Activated CD4-positive, CD25-positive, alpha-beta regulatory T cell treated with anti-CD3 and anti-CD28 coated beads, Interleukin-2, amount 50 U/mL, for 16 hours (primary cell): ENCODE measurements at places on chromosomes 2 and 18.

DNA sequence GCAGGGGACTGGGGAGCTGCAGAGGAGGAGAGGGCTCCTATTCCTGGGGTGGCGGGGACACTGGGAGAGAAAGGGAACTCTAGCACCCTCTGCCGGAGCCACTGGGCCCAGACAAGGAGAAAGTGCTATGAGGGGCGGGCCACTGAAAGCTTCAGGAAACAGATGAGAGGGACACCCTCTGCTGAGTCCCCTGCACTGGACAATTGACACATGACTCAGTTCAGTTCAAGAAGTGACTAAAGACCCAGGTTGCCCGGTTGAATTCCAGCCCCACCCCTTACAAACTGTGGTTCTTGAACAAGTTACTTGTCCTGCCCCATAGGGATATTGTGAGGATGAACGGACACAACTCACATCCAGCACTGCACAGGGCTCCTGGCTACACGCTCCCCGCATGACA lies 5.0 kb downstream of the RUFY4 start:
- no peak for DNase-seq

GRCh38 chr2:33437815-33438214 lies 38.6 kb upstream of the RASGRP3 start:
- no peak for DNase-seq

DNA sequence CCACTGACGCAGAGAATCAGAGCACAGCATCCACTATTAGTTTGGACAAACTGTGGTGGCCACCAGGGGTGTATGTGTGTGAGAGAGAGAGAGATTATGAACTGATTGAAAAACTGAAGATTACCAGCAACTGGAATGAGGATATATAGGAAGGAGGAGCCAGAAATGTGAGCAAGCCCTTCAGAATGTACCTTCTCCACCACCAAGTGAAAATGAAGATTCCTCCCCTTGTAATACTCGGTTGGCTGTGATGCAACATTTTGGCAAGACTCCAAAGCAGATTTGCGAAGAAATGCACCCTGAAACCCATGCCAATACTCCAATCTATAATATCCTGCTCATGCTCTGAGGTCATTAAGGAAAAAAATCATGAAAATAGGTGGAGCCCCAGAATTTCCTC lies 121.2 kb upstream of the SLC35G4 start:
- DNase-seq: no peak

DNA sequence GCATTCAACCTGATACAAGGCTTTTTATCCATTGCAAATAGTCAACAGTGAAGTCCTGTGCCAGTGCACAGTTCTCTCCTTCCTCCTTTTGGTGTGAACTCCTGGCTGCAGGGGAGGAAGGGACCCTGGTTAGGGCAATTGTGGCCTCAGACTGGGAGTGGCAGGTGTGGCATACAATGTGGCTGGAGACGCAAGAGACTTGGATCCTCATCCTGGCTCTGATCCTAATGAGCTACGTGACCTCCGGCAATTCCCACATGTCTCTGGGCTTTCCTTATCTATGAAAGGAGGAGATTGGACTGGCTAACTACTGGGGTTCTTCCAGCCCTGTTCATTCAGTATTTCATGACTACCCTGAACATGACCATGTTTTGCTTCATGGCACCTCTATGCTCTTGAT lies 10.5 kb upstream of the IL1A start:
- DNase-seq: no peak

GRCh38 chr2:121075006-121075551 lies 209.9 kb downstream of the TFCP2L1 start:
- DNase-seq: no peak

GRCh38 chr2:221553333-221553732 lies 18.8 kb downstream of the EPHA4 start:
- DNase-seq: no peak

DNA sequence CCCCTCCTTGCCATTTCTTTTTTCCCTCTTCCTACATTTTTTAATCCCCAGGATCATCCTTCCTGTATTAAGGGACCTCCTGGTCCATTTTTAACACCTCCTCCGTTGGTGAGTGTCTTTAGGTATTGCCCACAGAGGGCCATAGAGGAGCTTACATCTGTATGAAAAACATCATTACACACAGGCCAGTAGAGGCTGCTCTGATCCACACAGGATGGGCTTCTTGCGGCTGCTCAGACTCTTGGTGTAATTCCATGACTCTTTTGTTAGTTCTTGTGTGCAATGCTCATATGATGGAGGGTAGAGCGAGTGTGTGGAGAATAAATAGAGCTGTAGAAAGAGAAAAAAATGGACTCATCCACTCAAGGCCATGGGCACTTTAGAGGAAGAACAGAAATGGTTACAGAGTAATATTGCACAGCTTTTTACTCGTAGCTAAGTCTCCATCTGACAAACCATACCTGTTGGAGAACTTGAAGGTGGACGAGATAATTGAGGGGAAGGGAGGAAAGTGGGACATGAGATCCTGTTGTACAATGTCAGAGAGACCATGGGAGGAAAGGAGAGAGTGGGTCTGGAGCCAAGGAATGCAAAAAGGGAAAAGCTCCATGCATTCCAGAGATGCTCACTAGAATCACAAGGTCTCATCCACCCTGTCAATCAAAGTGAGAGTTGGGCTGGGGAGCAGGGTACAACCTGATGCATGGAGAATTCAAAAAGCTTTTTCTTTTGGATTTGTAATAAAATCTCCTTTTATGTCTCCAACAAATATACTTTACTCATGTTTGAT lies 129.7 kb upstream of the TNP1 start:
- DNase-seq: no peak

DNA sequence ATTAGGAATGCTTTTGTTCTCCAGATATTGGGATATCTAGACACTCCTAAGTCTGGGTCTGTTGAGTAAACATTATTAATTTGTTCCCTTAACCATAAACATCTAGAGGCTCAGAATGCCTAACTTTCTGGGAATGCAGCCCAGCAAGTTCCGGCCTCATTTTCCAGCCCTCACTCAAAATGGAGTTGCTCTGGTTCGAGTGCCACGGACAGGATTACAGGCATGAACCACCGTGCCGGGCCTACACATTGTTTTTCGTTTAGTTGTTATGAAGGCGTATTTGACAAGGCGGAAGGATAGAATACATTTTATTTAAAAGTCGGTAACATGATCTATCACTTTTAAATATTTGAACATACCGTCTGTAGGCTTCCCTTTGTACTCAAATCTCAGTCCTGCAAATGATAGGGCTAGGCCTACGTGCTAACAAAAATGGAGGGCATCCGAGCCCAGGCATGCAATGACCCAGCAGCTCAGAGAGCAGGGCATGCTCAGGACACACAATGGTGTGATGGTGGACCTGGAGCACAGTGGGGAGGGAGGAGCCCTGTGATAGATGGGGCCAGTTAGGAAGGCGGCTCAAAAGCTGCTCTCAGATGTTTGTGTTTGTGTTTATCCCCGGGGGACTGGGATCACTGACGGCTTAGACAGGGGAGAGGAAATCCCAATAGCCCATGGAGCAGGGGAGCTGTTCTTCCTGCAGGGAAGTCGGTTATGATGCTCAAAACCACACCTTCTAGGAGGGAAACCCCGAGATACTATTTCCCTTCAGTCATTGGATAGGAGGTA lies 2.9 kb upstream of the SCYGR1 start:
- DNase-seq: no peak

DNA sequence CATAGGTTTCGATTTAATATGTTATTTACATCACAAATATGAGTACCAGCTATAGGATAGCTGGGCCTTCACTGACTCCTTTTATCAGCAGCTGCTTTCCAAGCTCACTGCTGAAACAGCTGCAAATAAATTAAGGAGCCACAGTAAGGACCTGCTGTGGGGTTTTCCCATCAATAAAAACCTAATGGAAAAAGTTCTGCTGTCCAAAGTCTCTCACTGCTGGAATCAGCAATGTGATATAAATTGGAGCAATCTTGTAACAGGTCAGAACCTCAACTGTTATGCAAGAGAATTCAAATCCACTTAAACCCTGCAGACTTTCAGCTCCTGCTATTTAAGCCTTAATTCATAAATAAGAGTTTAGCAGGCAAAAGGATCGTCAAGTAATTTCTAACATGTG lies 61.3 kb downstream of the NEB start:
- DNase-seq: no peak

- no peak for DNase-seq
These were observed 559.8 kb upstream of the REG3G start for GRCh38 chr2:78465707-78466106.

DNA sequence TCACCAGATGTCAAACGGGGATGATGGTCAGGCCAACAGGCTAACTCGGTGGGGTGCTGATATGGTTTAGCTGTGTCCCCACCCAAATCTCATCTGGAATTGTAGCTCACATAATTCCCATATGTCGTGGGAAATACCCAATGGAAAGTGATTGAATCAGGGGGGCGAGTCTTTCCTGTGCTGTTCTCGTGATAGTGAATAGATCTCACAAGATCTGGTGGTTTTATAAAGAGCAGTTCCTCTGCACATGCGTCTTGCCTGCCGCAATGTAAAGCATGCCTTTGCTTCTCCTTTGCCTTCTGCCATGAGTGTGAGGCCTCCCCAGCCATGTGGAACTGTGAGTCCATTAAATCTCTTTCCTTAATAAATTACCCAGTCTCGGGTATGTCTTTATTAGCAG lies 74.4 kb upstream of the YWHAQ start:
- DNase-seq: no peak

- DNase-seq: no peak
These were observed 171.8 kb downstream of the CDH2 start for GRCh38 chr18:28005164-28005563.

- DNase-seq: no peak
These were observed 56.2 kb upstream of the RAB27B start for GRCh38 chr18:54772056-54772455.

GRCh38 chr2:177545981-177546585 lies 153.5 kb downstream of the AGPS start:
- DNase-seq: no peak

- DNase-seq: no peak
These were observed 25.2 kb upstream of the ACVR1 start for GRCh38 chr2:157901325-157901724.

- DNase-seq: no peak
These were observed 15.1 kb downstream of the ARHGEF4 start for GRCh38 chr2:130851624-130852382.

DNA sequence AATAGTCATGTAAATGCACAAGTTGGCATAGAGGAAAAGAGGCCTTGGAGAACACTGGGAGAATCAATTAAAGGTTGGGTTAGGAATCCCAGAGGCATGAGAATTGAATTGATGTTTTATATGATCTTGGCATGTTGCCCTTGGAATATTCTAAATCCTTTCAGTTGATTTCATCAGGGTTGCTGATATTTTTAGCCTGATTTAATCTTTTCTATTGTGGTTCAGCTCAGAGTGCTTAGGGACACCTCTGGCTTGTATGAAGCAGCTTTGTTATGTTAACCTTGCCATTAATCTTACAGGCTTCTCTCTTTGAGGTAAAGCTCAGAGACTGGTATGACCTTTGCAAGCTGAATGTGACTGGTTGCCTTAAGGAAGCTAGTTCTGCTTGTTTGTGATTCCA lies 64.4 kb upstream of the LYPD6B start:
- DNase-seq: no peak

DNA sequence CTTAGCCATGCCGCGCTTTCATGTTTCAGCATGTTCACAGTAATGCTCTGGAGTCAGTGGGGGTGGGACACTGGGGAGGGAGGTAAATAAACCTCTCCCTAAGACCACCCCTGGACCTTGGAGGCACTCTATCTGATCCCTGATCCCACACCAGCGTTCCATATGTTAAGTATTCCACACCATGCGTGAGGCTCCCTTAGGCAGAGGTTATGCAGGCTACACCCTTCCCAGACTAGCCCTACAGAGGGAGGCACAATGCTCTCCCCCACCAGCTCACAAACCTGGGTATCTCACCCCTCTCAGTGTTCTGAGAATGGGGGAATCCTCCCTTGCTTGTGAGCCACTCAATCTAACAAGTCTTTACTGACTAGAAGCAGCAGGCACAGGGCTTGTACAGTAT lies 1610.4 kb upstream of the ZEB2 start:
- DNase-seq: no peak

DNA sequence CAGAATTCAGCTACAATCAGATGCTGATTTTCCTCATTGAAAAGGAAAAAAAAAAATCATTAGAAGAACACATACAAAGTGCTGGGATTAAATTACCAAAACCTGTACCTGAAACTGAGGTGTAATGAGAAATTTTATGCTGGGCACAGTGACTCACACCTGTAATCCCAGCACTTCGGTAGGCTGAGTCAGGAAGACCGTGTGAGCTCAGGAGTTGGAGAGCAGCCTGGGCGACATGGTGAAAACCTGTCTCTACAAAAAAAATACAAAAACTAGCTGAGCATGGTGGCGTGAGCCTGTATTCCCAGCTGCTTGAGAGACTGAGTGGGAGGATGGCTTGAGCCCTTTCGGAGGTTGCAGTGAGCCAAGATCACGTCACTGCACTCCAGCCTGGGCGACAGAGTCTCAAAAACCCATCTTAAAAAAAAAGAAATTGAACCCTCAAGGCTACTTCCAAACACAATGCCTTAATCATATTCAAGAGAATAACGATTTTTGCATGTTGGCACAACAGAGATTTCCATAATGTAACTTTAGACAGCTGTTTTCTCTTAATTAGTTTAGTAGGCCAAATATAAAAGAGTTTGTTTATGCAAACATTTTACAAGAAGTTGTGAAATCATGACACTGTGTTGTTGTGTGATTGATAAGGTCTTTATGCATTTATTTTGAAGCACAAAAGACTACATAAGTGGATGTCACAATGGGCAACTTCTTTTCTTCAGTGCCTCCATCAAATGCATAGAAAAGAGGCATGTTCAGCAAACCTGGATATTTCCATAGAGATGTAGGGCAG lies 63.9 kb downstream of the FAM161A start:
- no peak for DNase-seq

GRCh38 chr2:55230551-55230950 lies 1.5 kb downstream of the CLHC1 start:
- no peak for DNase-seq

GRCh38 chr2:196291873-196292800 lies 120.8 kb upstream of the STK17B start:
- no peak for DNase-seq

- DNase-seq: no peak
These were observed 108.2 kb upstream of the KLHL14 start for GRCh38 chr18:32881009-32881408.

DNA sequence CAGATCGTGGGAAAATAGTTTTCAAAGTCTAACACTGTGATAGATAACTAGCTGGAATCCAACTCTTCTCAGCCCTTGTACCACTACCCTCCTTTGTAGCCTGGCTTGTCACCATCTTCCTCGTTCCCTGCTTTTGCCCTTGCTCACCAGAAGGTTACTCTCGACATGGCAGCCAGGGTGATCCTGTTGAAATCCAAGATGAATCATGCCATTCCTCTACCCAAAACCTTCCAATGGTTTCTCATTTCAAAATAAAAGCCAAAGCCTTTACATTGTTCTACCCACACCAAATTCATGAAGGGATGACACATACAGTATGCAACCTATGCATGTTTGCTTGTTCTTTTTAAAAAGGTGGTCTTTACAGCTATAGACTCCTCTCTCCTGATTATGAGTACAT lies 45.7 kb downstream of the STAT4 start:
- DNase-seq: no peak

- DNase-seq: no peak
These were observed 889.1 kb upstream of the GCFC2 start for GRCh38 chr2:76599732-76600368.

- no peak for DNase-seq
These were observed 419.0 kb downstream of the FBXO15 start for GRCh38 chr18:73728657-73729056.

- no peak for DNase-seq
These were observed 29.8 kb downstream of the BABAM2 start for GRCh38 chr2:27920148-27920885.

GRCh38 chr2:100252811-100253698 lies 69.2 kb downstream of the LONRF2 start:
- no peak for DNase-seq

- no peak for DNase-seq
These were observed 23.7 kb downstream of the DDX1 start for GRCh38 chr2:15615301-15615920.
